ENCODE measurements at places on chromosomes 11 and 22. TPM values are rescaled to one million over a fixed set of nuclear protein-coding genes. Genes with fewer than 3 reads are reported as not detected.
A peak's percentile ranks its signal among the peaks of the same experiment; 100 is the strongest.

- H3K4me1 ChIP-seq, result no peaks in the 10 kb centered on the region
- H3K36me3 ChIP-seq, result no peaks in the 10 kb centered on the region
- DNase-seq, result no peak
- H3K27me3 ChIP-seq, result no peaks in the 10 kb centered on the region
- H3K27ac ChIP-seq, result no peak overlapping the region
- H3K4me3 ChIP-seq, result no peak overlapping the region
Measured at GRCh38 chr11:111967649-111968048, 30.5 kb downstream of the DIXDC1 start.

DNA sequence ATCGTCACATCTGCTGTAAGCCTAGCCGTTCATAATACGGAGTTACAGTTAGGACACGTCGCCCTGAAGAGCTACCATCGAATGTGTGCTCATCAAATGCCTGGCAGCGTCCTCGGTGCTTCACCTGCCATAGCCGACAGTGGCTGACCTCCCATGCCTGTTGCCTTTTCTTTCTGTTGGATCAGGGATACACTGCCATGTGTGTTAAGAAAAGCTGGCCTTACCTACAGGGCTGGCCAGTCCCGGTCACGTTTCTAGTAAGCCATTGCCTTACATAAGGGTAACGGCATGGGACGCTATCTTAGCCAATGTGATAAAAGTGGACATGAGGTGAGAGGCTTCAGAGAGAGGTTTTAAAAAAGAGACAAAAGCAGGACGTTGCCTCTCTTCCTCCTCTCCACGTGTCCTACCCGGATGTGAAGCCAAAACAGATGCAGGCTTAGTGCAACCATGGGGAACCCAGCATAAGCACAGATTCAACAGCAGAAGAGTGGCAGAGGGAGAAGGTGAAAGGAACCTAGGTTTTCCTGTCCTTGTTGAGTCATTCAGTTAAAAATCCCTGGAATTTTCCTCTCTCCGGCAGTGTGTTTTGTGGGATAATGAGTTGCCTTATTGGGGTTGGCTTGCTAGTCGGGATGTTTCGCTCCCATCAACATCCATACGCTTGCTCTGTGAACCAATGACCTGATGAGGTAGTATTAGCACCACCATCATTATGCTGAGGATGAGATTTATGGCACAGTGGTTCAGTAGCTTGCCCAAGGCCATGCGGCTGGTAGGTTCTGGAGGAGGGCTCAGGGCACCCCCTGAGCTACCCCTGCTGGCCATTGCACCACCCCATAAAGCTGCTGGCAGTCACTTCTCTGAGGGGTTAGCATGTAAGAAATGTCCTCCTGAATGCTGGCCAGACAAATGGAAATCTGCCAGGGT, 67.4 kb upstream of the B3GAT1 start:
- no peaks in the 10 kb centered on the region for H3K4me1 ChIP-seq
- H3K4me3 ChIP-seq, result no peak overlapping the region

- no peak overlapping the region for H3K4me3 ChIP-seq
- no peaks in the 10 kb centered on the region for H3K36me3 ChIP-seq
Measured at GRCh38 chr11:62001450-62002191, 34.2 kb upstream of the FTH1 start.

DNA sequence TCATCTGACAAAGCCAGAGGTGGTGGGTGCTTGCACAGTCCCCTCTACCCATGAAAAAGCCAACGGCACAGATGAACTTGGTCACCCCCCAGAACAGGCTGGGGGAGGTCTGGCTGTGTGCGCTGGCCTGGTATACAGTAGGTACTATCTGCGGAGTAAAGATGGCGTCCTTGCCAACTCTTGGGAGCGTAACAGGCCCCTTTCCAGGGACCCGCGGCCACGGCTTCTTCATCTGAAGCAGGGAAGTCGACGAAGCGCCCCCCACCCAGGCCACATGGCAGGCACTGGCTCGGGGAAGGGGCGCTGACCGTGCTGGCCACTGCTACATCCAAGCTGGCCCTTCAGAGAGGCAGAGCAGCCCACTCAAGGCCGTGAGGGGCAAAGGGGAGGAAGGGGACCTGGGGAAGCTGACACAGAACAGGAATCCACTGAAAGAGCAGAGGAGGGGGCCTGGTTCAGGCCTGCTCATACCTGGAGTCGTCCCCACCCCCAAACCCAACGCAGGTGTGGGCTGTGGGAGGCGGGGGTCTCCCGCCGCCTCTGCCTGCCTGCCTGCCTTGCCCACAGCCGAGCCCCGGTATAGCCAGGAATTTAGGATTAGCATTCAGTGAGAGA, 75.7 kb downstream of the CELSR1 start:
- H3K36me3 ChIP-seq, result no peaks in the 10 kb centered on the region
- no peak overlapping the region for H3K27ac ChIP-seq
- H3K4me1 ChIP-seq, result no peaks in the 10 kb centered on the region
- no peak for DNase-seq

DNA sequence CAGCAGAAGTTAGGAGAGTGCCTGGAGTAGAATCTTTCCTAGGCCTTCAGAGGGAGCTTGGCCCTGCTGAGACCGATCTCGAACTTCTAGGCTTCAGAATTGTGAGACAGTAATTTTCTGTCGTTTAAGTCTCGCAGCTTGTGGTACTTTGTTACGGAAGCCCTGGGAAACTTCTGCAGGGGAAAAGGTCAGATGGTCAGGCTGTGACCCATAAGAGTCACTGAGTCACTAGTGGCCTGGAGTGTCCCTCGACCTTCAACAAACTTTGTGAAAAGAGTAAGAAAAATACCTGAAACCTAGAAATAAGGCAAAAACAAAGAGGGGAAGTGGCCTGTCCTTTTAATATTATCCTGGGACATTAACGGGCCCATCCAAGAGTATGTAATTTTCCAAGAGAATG, 34.6 kb downstream of the CSNK2A3 start:
- no peak for DNase-seq
- H3K27me3 ChIP-seq, result no peaks in the 10 kb centered on the region
- H3K4me1 ChIP-seq, result no peaks in the 10 kb centered on the region
- H3K4me3 ChIP-seq, result no peak overlapping the region
- no peaks in the 10 kb centered on the region for H3K36me3 ChIP-seq
- H3K27ac ChIP-seq, result no peak overlapping the region

GRCh38 chr11:110422306-110422905, 7.3 kb upstream of the FDX1 start:
- H3K4me1 ChIP-seq, result no peaks in the 10 kb centered on the region
- H3K27ac ChIP-seq, result no peak overlapping the region
- H3K36me3 ChIP-seq, result no peaks in the 10 kb centered on the region

GRCh38 chr11:107708792-107709191, 3.1 kb downstream of the SLN start:
- H3K36me3 ChIP-seq, result no peaks in the 10 kb centered on the region
- H3K4me3 ChIP-seq, result no peak overlapping the region

- DNase-seq, result no peak
- H3K27ac ChIP-seq, result no peak overlapping the region
- no peaks in the 10 kb centered on the region for H3K27me3 ChIP-seq
- H3K36me3 ChIP-seq, result no peaks in the 10 kb centered on the region
- no peak overlapping the region for H3K4me3 ChIP-seq
Measured at GRCh38 chr22:43922123-43922522, 1.5 kb upstream of the PNPLA3 start.

GRCh38 chr11:16555956-16556355, 182.5 kb upstream of the C11orf58 start:
- H3K4me1 ChIP-seq, result no peaks in the 10 kb centered on the region
- no peaks in the 10 kb centered on the region for H3K27me3 ChIP-seq
- no peaks in the 10 kb centered on the region for H3K36me3 ChIP-seq
- no peak for DNase-seq
- H3K27ac ChIP-seq, result no peak overlapping the region

- no peak overlapping the region for H3K27ac ChIP-seq
- DNase-seq, result no peak
- H3K36me3 ChIP-seq, result no peaks in the 10 kb centered on the region
Measured at GRCh38 chr11:45332276-45332934, 46.3 kb upstream of the SYT13 start.

DNA sequence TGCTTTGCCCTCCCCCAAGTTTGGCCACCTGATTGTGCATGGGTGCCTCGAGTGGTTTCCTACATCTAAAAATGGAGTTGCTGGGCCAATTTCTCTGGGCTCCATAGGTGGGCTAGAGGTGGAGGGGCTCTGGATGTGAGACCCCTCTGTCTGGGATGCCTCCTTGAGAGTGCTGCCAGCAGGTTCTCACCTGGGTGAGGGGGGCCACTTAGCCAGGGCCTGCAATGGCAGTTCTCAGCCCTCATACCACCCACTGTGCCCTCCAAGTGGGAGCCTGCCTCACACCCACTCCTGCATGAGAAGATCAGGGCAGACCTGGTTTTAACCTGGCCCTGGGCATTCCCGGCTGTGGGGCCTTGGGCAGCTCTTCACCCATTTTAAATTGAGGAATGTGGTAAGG, 83.9 kb downstream of the CABIN1 start:
- peak; percentile 38 for DNase-seq
- peaks cover 3% of the 10 kb centered on the region for H3K36me3 ChIP-seq
- H3K27ac ChIP-seq, result no peak overlapping the region

GRCh38 chr11:37972691-37973090, 1374.7 kb upstream of the RAG2 start:
- no peaks in the 10 kb centered on the region for H3K4me1 ChIP-seq
- no peak for DNase-seq
- no peak overlapping the region for H3K27ac ChIP-seq
- no peaks in the 10 kb centered on the region for H3K36me3 ChIP-seq
- no peaks in the 10 kb centered on the region for H3K27me3 ChIP-seq

DNA sequence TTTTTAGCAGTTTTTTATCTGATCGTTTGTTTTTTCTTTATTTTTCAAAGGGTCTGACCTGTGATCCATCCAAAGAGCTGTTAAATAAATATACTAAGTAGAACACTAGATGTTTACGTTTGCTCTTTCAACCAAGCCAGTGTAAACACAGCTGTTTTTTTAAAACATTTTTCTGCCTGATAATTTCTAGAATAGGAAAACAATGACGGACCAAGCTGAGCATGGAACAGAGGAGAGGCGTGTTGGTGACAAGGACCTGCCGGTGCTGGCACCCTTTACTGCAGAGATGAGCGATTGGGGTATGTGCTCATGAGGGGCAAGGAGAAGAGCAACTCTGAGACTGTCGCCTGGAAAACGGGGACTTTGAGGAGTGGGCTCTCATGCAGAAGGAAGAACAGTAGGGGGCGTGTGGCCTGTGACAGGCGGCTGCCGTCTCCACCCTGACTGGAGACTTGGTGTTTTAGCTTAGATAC, 28.6 kb upstream of the PANX2 start:
- H3K27ac ChIP-seq, result no peak overlapping the region
- H3K36me3 ChIP-seq, result no peaks in the 10 kb centered on the region
- no peaks in the 10 kb centered on the region for H3K4me1 ChIP-seq
- peak; percentile 17 for DNase-seq
- no peak overlapping the region for H3K4me3 ChIP-seq

GRCh38 chr11:76564364-76564763, 106.2 kb downstream of the LRRC32 start:
- H3K27ac ChIP-seq, result no peak overlapping the region
- no peaks in the 10 kb centered on the region for H3K36me3 ChIP-seq
- H3K27me3 ChIP-seq, result no peaks in the 10 kb centered on the region
- no peak overlapping the region for H3K4me3 ChIP-seq
- H3K4me1 ChIP-seq, result no peaks in the 10 kb centered on the region
- no peak for DNase-seq

- no peak overlapping the region for H3K4me3 ChIP-seq
- no peak for DNase-seq
- no peaks in the 10 kb centered on the region for H3K27me3 ChIP-seq
- no peak overlapping the region for H3K27ac ChIP-seq
Measured at GRCh38 chr11:113563766-113564526, 88.7 kb upstream of the DRD2 start.

DNA sequence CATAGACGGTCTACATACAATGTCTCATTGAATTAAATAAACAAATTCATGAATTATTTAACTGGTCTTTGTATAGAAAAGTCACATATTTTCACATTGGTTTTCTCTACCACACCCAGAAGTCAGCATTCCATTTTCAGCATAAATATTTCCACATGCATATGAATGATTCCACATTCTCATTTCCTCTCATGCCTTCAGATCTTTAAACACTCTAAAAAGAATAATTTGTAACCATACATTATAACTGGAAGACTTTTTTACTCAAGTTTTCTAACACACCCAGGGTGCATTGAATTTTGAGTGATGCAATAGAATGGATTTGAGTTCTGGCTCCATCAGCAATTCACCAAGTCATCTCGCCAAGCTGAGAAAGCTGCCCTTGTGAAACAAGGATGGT, 501.8 kb upstream of the TENM4 start:
- DNase-seq, result no peak
- no peaks in the 10 kb centered on the region for H3K36me3 ChIP-seq
- no peak overlapping the region for H3K27ac ChIP-seq
- H3K4me1 ChIP-seq, result no peaks in the 10 kb centered on the region

DNA sequence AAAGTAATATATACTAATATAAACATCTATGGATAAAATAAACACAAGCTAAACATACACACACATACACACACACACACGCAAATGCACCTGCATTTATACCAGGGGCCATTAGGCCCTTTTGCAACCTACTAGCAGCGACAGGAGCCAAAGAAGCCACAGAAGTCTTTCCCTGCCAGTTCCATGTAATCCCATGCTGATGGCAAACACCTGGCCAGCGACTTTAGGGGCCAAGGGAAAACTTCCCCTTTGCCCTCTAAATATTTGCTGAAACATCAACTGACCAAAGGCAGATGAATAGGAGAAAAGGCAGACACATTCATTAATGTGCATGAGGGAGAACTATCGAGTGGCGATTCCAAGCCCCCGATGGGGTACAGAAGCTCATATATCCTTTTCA, 14.8 kb upstream of the P2RY2 start:
- H3K4me1 ChIP-seq, result no peaks in the 10 kb centered on the region
- DNase-seq, result no peak
- H3K36me3 ChIP-seq, result no peaks in the 10 kb centered on the region
- no peak overlapping the region for H3K4me3 ChIP-seq
- no peaks in the 10 kb centered on the region for H3K27me3 ChIP-seq

- H3K27me3 ChIP-seq, result no peaks in the 10 kb centered on the region
- no peak overlapping the region for H3K27ac ChIP-seq
- no peaks in the 10 kb centered on the region for H3K4me1 ChIP-seq
- H3K4me3 ChIP-seq, result no peak overlapping the region
- H3K36me3 ChIP-seq, result no peaks in the 10 kb centered on the region
Measured at GRCh38 chr22:46538814-46539160, 1.4 kb upstream of the CELSR1 start.

SEPTIN5 gene
- 41.5 TPM for total RNA-seq

SCGB1A1 gene
- not detected for total RNA-seq

OR51I1 gene
- 0.49 TPM for total RNA-seq

SLC5A4 gene
- total RNA-seq, result 2.2 TPM

RTN4R gene
- 1.3 TPM for total RNA-seq

MAJIN gene
- total RNA-seq, result not detected

All from aorta (tissue), 5 donors.